ENCODE measurements at places on chromosomes 2 and 18. TPM values are rescaled to one million over a fixed set of nuclear protein-coding genes. Genes with fewer than 3 reads are reported as not detected.

CIB4 gene
- total RNA-seq = not detected

C18orf63 gene
- total RNA-seq = not detected

PROKR1 gene
- total RNA-seq = not detected

CHRND gene
- not detected for total RNA-seq

SP140 gene
- 86.4 TPM for total RNA-seq

PFN4 gene
- total RNA-seq = not detected

ERMN gene
- 3.1 TPM for total RNA-seq

DSC3 gene
- not detected for total RNA-seq

PRADC1 gene
- total RNA-seq = 11.5 TPM

ALLC gene
- not detected for total RNA-seq

CFC1B gene
- not detected for total RNA-seq

C2orf72 gene
- 0.65 TPM for total RNA-seq

GPR75 gene
- 2.1 TPM for total RNA-seq

CAPN14 gene
- 0.18 TPM for total RNA-seq

KCNIP3 gene
- total RNA-seq = not detected
